Fibroblast of villous mesenchyme (primary cell): ENCODE measurements at places on chromosomes 3 and 15.

- DNase-seq: no peak
Observed at GRCh38 chr15:69576948-69577351, 124.3 kb downstream of the RPLP1 start.

GRCh38 chr15:78650022-78650421 is 9.0 kb upstream of the CHRNB4 start:
- DNase-seq: no peak

GRCh38 chr15:89085289-89085926 is 2.8 kb upstream of the ABHD2 start:
- no peak for DNase-seq

GRCh38 chr15:69338535-69339213 is 40.0 kb downstream of the PAQR5 start:
- DNase-seq: no peak
